ENCODE measurements at places on chromosomes 7 and 10.

DNA sequence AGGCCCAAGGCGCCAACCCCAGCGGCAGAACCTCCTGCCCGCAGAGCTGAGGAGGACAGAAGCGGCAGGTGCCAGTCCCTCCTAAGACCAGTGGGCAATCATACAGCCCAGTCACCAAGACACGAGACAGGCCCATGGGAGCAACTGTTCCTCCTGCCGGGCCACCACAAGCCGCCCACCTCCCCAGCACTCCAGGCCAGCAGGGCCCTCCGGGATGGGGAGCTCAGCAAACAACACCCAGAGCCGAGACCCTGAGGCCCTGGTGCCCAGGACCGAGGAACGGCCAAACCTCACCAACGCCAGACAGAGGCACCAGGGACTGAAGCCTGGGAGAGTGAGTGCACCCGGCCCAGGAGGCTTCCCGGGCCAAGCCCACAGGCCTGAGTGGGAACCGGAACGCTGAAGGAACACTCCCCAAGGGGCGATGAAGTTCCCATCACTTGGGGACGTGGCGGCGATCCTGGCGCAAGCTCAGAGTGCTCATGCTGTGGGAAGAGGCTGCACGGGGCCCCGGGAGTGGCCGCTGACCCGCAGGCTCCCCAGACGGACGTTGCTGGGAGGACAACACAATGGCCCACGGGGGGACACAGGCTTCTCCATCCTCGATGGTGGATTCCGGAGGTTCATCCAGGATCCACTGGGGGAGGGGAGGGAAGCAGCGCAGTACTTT is 35.1 kb downstream of the GPER1 start:
- DNase-seq = no peak

- no peak for DNase-seq
Observed at GRCh38 chr10:72951760-72952159, 2.8 kb downstream of the PLA2G12B start.

GRCh38 chr10:14478604-14479003 is 147.9 kb upstream of the FRMD4A start:
- DNase-seq = peak; percentile 42

DNA sequence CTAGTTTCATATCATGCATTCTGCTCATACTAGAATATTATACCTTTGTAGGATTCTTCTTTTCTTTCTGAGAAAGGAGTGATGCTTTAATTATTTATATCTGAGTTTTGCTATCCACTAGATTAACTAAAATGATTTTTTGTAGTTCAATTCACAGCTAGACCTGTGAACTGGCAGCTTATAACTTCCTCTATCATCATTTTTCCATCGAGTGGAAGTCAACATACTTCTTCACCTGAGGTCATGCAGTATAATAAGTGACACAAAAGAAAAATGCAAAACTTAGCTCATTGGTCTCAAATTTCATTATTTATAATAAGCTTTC is 8.0 kb downstream of the LRRN3 start:
- no peak for DNase-seq

DNA sequence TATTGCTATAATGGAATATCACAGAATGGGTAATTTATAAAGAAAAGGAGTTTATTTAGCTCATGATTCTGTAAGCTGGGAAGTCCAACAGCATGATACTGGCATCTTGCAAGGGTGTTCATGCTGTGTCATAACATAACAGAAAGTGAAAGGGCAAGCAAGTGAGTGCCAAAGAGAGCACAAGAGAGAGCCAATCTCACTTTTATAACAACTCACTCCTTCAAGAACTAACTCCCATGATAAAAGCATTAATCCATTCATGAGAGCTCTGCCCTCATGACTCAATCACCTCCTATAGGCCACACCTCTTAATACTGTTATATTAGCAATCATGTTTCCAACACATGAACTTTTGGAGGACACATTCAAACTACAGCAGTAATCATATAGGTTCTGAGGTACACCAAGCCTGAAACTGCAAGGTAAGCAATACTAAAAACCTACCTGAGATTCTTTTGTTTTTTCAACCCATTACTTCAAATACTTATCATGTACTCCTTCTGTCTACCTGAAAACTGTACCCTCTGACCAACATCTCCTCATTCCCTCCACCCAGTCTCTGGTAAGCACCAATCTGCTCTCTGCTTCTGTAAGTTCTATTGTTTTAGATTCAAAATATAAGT is 219.7 kb downstream of the MTERF1 start:
- DNase-seq = no peak

- no peak for DNase-seq
Observed at GRCh38 chr10:111204838-111205237, 128.0 kb downstream of the ADRA2A start.

GRCh38 chr10:3226960-3227744 is 54.6 kb upstream of the PITRM1 start:
- no peak for DNase-seq

DNA sequence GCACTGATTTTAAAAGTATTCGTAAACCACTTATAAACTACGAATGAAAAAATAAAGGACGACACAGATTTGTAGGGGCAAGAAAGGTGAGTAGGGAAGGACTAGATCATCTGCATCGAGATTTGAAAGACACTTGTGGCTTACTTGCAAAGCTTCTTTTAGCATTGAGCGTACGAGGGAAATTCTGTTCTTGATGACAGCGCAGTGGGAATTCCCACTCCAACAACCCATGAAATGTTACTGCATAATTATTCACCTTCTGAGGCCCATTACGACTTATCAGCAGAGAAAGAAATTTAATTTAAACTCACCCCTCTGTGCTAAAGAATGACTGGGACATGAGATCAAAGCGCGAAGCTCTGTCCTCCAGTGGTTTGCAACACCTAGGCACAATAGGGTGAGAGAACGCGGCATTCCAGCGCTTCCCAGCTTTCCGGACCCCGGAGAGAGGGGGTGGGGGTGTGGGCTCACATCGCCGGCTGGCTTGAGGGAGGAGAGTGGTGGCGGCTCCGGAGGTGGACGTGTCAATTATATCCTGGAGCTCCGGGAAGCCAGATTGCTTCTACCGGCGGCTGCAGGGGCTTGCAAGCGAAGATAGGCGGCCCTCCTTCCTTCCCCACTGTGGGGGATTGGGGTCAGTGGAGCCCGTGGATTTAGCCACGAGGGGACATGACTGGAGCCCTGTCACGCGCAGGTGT is 10.3 kb downstream of the SP8 start:
- DNase-seq = no peak

GRCh38 chr10:73840056-73840402 is 28.6 kb upstream of the NDST2 start:
- no peak for DNase-seq

DNA sequence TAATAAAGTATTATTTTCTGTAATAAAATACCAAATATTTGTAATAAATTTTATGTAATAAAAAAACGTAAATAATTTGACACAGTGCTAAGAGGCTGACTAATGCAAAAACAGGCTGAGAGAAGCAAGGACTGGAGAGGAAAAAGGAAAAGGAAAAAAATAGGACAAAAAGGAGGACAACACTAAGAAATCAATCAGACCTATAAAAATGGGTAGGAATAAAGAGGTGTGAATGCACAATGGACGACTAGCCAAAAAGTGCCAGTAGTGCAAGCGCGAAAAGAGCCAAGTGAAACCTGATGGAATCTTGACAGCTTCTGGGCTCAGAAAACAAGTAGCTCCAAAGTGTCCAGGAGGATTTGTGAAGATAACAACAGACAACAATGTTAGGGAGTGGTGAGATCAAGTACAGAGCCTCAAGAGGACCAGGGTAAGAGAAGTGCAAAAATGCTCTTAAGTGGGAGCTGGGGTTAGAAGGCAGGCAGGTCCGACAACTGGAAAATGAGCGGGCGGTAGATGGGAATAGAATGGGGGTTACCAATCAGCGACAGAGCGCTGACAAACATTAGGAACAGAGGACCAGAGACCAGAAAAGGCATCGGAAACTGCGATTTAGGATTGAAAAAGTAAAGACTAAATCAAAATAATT is 1.2 kb downstream of the BRAF start:
- DNase-seq = no peak

- no peak for DNase-seq
Observed at GRCh38 chr10:33365301-33365700, 30.8 kb upstream of the NRP1 start.

DNA sequence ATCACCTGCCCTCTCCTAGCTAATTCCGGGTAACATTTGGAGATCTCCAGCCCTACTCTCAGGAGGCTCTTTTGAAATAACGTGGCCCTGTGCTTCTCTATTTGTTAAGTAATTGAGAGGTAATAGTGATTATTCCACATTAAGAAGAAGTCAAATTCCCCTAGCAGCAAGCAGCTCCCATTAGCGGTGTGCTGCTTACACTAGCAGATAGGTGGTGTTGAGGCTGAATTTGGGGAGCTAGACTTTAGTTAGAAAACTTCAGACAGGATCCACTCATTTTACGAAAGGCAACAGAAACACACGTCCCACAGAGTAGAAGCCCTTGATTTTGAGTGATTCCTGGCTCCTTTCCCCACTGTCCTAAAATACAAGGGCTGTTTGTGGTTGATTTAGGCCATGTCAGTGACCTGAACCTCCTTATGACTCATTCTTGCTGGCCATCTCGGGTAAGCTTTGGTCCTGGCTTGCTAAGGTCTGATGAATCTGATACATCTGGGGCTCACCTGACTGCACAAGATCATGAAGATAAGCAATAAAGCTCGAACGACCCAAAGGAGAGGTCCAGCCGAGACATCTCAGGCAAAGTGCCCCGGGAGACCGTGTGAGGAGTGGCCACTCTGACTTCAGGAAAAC is 77.2 kb downstream of the FAM204A start:
- DNase-seq = no peak

GRCh38 chr7:7867846-7868571 is 100.6 kb upstream of the GLCCI1 start:
- no peak for DNase-seq

GRCh38 chr10:76012716-76013327 is 581.4 kb downstream of the LRMDA start:
- DNase-seq = no peak

- no peak for DNase-seq
Observed at GRCh38 chr10:126846959-126847358, 58.3 kb upstream of the DOCK1 start.

Data from SHP77 (cell line).